ENCODE measurements at places on chromosomes 7 and 10.

DNA sequence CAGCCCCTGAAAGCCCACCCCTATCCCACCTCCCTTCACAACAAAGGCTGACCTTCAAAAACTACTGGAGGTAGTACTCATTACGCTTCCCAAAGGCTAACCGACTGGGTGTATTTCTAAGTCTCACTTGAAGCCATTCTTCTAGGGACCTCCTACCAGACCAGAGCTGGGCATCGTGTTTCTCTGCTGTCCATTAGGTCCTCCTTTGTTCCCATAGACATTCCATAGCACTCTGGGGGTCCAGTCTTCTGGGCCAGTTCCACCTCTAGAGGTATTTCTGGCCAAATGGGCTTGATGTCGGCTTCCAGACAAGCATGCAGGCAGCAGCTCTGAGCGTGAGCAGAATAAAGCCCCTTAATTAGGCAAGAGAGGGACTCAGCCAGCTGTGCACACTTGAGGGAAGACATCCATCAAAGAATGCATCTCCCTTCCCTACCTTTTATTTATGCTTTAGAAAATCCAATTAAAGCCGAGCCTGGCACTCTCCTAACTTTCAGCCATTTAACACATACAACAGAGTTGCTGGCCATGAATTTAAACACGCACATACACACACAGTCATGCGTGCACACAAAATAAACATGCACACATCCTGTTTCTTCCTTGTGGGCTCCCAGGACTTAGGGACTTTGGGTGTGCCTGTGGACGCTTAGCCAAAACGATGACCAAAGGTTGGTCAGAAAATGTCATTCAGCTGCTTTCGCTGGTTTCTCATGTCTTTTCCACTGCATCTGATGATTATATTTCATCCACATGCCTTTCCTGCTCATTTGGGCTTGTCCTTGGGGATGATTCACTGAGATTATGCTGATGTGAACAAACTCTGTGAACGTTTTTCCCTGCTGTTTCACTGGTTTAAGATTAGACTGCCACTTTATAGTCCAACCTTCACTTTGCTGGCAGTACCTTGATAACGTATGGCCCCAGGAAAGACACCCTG, 362.0 kb upstream of the NFE2L3 start:
- DNase-seq: no peak

- DNase-seq: no peak
Observed at GRCh38 chr10:6164271-6165095, 38.2 kb upstream of the PFKFB3 start.

- no peak for DNase-seq
Observed at GRCh38 chr10:62594093-62594520, 210.4 kb upstream of the ADO start.

DNA sequence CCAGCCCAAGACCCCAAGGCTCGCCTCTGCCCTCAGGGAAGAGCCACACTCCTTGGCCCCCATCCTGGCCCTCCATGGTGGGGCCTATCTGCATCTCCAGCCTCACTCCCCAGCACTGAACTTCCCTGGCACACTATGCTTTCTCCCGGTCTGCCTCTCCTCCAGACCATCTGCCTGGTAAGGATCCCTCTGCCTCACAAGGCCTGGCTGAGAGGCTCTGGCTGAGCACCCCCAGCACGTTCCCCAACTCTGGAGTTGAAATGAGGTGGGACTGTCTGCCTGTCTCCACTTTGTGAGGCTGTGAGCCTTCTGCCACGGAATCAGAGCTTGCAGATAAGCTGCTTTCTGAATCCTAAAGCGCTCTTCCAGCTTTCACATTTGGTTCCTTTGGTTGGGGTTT, 220.7 kb downstream of the TNS3 start:
- no peak for DNase-seq

DNA sequence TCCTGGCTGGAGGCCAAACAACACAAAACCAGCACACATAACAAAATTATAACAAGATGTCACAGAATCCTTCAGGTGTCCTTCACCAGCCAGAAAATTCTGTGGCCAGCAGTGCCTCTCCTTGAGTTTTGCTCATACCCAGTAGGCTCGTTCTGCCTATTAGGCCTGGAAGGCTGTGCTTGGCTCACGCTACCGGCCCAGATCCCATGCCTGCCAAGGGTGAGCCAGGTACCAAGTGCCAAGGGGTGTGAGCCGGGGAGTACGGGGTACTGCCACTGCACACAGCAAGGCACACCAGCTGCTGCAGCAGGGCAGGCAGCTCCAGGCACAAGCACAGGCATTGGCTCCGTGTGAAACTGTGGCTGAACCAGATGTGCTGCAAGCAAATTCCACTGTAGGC, 1562.0 kb downstream of the REEP3 start:
- DNase-seq: no peak

- no peak for DNase-seq
Observed at GRCh38 chr10:51937308-51938140, 238.1 kb upstream of the CSTF2T start.

- no peak for DNase-seq
Observed at GRCh38 chr7:138796038-138796615, 1.7 kb upstream of the TMEM213 start.

DNA sequence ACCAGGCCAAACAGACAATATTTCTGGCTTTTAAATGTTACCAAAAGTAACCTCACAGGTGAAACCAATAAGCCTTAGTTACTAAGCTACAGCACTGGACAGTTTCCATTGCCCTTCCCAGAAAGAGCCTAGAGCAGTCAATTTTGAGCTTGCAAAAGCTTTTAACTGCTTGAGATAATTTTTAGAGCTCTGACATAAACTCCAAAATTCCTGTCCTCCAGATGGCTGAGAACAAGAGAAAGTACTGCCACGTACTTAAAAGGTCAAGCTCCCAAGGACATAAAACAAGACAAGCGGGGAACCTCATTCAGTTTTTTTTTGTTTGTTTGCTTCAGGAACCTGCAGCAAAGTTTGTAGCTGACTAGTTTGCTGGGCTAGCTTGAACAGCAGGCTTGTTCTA, 54.1 kb downstream of the BBS9 start:
- no peak for DNase-seq

DNA sequence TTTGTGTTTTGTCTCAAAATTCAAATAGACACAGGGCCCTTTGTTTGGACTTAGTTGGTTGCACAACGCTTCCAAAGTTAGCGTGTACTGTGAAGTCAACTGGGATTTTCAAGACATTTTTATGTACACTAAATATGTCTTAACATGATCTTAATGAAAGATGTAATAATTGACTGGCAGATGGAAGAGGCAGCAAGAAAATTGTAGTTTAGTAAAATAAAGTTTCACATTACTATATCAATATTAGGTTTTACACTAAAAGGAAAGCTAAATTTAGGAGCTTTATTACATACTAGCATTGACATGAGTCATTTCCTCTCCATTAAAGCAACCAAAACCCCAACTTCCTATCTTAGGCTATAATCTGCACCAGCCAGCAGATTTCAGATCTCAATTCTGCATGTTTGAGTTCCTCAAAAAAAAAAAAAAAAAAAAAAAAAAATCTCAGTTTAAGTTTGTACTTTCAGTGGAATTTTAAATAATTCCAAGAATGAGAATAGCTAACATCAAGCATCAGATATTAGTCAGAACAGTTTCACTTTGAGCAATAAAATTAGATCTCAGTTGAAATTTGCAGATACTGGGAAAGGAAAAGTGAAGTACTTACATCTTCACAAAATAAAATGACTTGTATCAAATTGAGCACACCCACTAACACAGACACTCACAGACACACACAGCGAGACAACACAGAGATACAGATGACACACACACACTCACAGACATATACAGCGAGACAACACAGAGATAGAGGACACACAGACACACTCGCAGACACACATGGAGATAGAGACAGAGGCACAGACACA, 346.6 kb upstream of the KLF6 start:
- no peak for DNase-seq

DNA sequence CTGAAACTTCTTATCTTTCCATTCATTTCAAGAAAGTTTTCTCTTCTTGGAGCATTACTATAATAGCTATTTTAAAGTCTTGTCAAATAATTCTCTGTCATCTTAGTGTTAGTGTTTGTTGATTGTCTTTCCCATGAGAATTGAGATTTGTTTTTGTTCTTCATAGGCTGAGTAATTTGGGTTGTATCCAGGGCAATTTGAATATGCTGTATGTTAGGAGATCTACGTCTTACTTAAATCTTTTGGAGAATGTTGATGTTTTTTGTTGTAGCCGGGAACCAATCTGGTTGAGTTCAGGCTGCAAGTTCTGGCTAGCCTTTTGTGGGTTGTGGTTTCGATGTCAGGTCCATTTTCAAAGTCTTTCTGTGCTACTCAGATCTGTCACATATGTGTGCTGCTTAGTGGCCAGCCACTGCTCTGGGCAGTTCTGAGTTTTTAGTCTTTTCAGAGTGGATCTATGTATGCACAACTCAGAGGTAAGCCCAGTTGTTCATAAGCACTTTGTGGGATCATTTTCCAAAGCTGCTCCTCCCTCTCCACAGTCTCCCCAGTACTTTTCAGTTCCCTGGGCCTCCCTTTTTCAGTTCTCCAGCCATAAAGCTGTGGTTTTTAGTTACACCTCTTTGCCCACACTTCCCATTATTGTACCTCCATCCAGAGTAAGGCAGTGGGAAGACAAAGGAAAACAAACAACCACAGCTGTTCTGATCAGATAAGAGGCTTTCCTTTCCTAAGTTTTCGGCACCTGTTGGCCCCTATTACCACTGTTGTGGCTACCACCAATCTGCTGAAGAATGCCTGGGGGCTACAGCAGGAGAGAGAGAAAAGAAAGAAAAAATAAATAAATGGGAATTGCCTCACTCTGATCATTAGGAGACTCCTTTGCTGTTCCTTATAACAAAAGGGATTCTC, 4.7 kb upstream of the CCNJ start:
- DNase-seq: no peak

GRCh38 chr10:101492205-101492604, 95.9 kb downstream of the POLL start:
- no peak for DNase-seq

DNA sequence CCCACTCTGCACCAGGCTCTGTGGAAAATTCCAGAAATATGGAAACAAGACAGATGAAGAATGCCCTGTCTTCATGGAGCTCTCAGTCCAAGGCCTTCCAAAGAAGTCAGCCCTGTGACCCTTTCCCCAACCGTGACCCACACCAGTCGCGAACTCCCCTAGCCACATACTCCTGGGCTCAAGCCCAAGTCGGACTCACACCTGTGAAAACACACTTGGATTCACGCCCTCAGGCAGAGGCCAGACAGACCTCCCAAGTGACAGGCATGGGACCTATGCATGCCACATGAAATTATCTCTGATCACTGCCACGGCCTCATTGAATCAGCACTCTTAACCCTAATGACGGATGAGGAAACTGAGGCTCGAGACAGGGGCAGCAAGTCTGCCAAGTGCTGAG, 42.5 kb downstream of the ZCCHC24 start:
- no peak for DNase-seq

- no peak for DNase-seq
Observed at GRCh38 chr10:6518791-6519429, 61.2 kb downstream of the PRKCQ start.

- no peak for DNase-seq
Observed at GRCh38 chr7:101817471-101818286, at the start of gene CUX1. CUX1 (plus strand) TSS chr7:101817626; CDS start chr7:101817640, 14 bp downstream.

GRCh38 chr10:27030060-27030459, 70.2 kb downstream of the ANKRD26 start:
- no peak for DNase-seq

GRCh38 chr7:18520450-18521235, 25.1 kb downstream of the HDAC9 start:
- DNase-seq: no peak

DNA sequence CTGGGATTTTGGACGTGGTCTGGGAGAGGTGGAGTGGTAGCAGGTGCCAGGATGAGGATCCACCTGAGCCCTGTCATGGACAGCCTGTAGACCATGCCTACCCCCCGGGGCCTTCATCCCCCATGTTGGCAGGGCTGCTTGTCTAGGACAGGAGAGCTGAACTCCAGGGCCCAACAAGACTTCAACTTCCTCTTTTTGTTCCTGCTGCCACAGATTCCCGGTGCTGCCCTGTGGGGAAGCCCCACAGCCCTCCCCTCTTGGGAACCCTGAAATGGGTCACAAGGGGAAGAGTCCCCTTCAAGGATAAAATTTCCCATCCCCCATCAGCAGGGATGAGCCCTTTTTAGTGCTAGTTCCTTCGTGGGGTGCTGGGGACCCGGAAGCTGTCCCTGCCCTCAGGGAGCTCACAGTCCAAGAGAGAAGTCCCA, 1.3 kb upstream of the CUEDC2 start:
- no peak for DNase-seq

DNA sequence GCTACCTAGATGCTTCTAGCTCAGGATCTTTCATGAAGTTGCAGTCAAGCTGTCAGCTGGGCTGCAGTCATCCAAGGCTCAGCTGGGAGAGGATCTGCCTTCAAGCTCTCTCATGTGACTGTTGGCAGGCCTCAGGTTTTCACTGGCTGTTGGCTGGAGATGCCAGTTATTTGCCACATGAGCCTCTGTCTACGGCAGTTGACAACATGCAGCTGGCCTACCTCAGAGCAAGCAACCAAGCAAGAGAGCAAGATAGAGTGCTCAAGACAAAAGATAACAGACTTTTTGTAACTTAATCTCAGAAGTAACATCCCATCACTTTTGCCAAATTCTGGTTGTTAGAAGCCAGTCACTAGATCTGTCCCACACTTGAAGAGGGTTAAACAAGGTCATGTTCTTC, 125.8 kb downstream of the TPST1 start:
- no peak for DNase-seq

- DNase-seq: no peak
Observed at GRCh38 chr10:15817409-15818046, 42.8 kb downstream of the MINDY3 start.

GRCh38 chr10:59607970-59608369, 101.7 kb downstream of the SLC16A9 start:
- DNase-seq: no peak

DNA sequence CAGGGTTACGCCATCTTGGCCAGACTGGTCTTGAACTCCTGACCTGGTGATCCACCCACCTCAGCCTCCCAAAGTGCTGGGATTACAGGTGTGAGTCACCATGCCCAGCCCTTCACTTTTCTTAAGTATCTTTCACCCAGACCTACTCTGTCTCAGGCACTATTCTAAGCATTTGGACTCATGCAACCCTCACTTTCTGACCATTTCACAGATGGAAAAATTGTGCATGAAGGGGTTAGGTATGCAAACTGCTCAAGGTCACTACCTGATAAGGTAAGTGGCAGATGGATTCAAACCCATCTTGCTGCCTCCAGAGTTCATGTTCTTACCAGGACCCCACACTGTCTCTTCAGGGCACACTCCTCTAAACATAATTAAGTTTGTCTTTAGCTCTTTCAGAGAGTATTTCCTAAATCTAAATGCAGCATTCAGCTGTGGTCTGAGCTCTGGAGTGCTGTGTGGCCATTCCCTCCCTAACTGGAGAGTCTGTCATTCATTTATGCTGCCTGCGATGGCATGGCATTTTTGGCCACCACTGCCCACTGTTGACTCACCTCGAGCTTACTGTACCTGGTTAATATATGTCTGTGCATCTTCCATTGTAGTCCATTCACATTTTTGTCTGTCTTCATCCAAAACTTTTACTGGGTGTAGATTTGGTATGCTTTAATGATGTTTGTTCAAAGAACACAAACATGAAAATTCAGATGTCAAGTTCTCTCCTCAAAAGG, 88.4 kb downstream of the CCDC71L start:
- no peak for DNase-seq

All from cortex of kidney (tissue), 1 donor.